Calu3 (cell line): ENCODE measurements at places on chromosomes 2 and 18. TPM values are rescaled to one million over a fixed set of nuclear protein-coding genes. Genes with fewer than 3 reads are reported as not detected.

The HOXD10 gene
- total RNA-seq, result not detected in 2 replicates

The CCDC88A gene
- total RNA-seq, result 45.5 and 49.7 TPM in 2 replicates

GRCh38 chr2:181649436-181649979 lies 7.4 kb downstream of the CERKL start:
- H3K4me3 ChIP-seq, result no peak overlapping the region
- H3K27me3 ChIP-seq, result no peaks in the 10 kb centered on the region
- DNase-seq, result no peak
- no peak overlapping the region for H3K27ac ChIP-seq
- no peaks in the 10 kb centered on the region for H3K36me3 ChIP-seq
- peaks cover 8% of the 10 kb centered on the region for H3K4me1 ChIP-seq

- no peak overlapping the region for H3K27ac ChIP-seq
- peak overlapping the region; percentile 82 for H3K4me3 ChIP-seq
- H3K27me3 ChIP-seq, result peaks cover 27% of the 10 kb centered on the region
- peak; percentile 64 for DNase-seq
These were observed 633 bp upstream of the RNF152 start for GRCh38 chr18:61893309-61893970.

DNA sequence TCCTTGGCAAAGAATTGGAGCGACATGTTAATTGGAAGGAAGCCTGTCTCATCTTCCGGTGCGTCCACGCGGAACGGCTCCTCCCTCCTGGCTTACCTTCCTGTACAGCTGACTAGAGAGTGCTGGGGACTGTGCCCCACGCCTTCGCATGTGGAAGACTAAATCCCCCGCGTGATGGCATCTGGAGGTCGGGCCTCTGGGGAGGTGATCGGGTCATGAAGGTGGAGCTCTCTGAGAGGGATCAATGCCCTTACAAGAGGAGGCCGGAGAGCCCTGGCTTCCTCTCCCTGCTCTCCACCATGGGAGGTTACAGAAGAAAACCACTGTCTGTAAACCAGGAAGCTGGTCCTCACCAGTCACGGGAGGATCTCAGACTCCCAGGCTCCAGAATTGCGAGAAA lies 104.1 kb upstream of the OTOS start:
- peaks cover 22% of the 10 kb centered on the region for H3K27me3 ChIP-seq
- H3K4me3 ChIP-seq, result no peak overlapping the region
